ENCODE measurements at places on chromosomes 11 and 22. TPM values are rescaled to one million over a fixed set of nuclear protein-coding genes. Genes with fewer than 3 reads are reported as not detected.

The HBB gene
- total RNA-seq, result not detected

The PGA5 gene
- total RNA-seq, result not detected

The OR2AT4 gene
- total RNA-seq, result not detected

GRCh38 chr11:11113626-11114025 is 239.4 kb downstream of the CSNK2A3 start:
- no peak for DNase-seq

DNA sequence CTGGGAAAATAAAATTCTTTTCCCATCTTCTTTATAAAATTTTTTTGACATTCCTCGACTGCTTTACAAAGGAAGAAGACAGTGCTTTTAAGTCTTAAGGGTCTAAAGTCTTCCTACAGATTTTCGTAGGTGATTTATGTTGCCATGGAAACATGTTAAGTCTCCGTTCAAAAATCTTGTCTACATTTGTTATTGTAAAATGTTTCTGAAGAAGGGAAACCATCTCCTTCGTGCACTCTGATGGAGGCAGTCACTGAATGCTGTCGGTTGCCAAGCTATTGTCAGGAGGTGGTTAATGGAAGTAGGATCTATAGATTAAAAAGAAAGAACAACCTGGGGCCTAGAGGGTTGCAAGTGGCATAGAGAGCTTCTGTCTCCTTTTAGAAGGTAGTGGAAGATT is 52.6 kb downstream of the MAP6 start:
- no peak for DNase-seq

GRCh38 chr22:32771756-32772155 is 29.7 kb upstream of the TIMP3 start:
- no peak for DNase-seq

Measured in RPMI7951 (cell line).